ENCODE measurements at places on chromosomes 2 and 18. TPM values are rescaled to one million over a fixed set of nuclear protein-coding genes. Genes with fewer than 3 reads are reported as not detected.

DNA sequence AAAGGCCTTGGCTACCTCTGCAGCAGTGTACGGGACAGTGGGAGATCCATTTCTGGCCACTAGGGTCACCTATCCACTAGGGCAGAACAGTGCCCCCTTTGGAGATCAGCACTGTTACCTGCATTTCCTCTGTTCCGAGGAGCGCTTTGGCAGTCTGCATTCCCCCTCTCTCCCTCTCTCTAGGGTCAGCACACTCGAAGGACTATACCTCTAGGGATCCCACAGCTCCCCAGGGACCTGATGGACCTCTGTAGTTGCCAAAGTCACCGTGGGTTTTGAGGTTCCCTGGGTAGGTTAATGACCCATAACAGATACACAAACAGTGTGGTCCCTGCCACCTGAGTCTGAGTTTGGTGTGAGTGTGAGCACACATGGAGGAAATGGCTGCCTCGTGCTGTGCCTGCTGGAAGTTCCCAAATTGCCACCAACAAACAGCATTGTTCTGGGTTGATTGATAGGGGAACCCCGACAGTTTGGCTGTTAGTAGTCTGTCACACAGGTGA is 99.8 kb upstream of the VWC2L start:
- no peaks in the 10 kb centered on the region for H3K36me3 ChIP-seq
- H3K4me3 ChIP-seq = no peak overlapping the region
- no peak for DNase-seq
- H3K4me1 ChIP-seq = no peaks in the 10 kb centered on the region

DNA sequence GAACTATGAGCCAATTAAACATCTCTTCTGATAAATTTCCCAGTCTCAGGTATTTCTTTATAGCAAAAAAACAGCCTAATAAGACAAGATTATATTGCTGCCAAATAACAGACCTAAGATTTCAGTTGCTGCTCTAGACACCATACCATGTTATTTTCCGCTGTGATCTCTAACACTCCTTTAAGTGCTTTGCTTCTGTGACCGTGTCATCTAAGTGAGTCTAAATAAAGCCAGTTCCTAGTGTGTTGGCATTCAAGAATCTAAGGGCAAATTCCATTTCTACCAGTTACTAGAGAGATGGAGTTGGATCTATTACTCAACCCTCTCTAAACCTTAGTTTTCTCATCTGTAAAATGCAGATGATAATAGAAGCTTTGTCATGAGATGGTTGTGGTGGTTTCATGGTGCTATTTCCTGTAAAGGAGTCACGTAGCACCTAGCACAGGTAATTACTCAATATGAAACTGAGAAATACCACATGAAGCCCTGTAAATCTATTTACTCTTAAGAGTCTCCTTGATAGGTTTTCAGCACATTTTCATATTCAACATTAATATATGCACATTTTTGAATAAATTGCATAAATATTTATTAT is 40.5 kb downstream of the SPHKAP start:
- H3K4me1 ChIP-seq = no peaks in the 10 kb centered on the region
- H3K4me3 ChIP-seq = no peak overlapping the region
- no peaks in the 10 kb centered on the region for H3K36me3 ChIP-seq
- H3K27ac ChIP-seq = no peak overlapping the region
- H3K27me3 ChIP-seq = no peaks in the 10 kb centered on the region

DNA sequence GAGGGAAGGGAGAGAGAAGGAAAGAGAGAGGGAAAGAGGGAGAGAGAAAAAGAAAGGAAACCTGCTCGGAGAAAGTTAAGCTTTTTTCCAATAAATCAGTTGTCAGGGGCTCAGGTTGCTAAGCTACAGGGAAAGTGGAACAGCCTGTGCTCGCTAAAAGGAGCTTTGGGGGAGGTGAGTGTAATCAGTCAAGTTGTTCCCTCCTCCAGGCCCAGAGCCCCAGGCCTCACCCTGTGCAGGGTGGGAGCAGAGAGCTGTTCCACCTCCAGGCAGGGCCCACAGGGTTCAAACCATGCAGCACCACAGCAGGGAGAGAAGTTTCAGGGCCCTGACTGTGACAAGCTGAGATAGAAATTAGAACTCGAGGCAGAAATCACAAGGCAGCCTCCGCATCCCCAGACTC is 56.4 kb upstream of the PPP1CB start:
- no peak overlapping the region for H3K4me3 ChIP-seq
- H3K27me3 ChIP-seq = no peaks in the 10 kb centered on the region
- DNase-seq = no peak
- no peaks in the 10 kb centered on the region for H3K4me1 ChIP-seq
- H3K36me3 ChIP-seq = no peaks in the 10 kb centered on the region
- H3K27ac ChIP-seq = no peak overlapping the region

- H3K4me1 ChIP-seq = no peaks in the 10 kb centered on the region
- DNase-seq = no peak
- H3K36me3 ChIP-seq = no peaks in the 10 kb centered on the region
- peaks cover 7% of the 10 kb centered on the region for H3K27me3 ChIP-seq
- H3K27ac ChIP-seq = no peak overlapping the region
Measured at GRCh38 chr2:235320326-235320725, 173.5 kb upstream of the AGAP1 start.

MREG gene
- 10.2 TPM for total RNA-seq

C18orf63 gene
- total RNA-seq = not detected

GRCh38 chr2:234437642-234438304 is 59.1 kb downstream of the ARL4C start:
- H3K27me3 ChIP-seq = no peaks in the 10 kb centered on the region
- no peak overlapping the region for H3K27ac ChIP-seq
- H3K36me3 ChIP-seq = no peaks in the 10 kb centered on the region
- no peak overlapping the region for H3K4me3 ChIP-seq

TNFAIP6 gene
- total RNA-seq = not detected

DNA sequence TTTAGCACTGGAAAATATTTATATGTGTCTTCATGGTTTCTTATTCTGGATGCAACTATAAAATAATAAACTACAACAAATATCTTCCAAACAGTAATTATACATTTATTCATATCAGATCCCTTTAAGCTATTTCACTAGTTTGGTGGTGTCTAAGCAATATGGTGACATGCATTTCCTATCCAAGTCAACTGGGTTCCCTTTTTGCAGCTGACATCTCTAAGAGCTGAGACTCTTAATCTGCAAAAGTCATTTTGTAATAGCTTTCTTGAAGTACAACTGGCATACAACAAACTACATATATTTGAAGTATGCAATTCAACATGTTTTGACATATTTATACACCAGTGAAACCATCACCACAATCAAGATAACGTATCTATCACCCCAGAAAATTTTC is 59.9 kb upstream of the SLC1A4 start:
- H3K27me3 ChIP-seq = peaks cover 2% of the 10 kb centered on the region
- no peak overlapping the region for H3K27ac ChIP-seq
- no peak overlapping the region for H3K4me3 ChIP-seq
- H3K4me1 ChIP-seq = no peaks in the 10 kb centered on the region
- no peaks in the 10 kb centered on the region for H3K36me3 ChIP-seq
- no peak for DNase-seq

- peaks cover 5% of the 10 kb centered on the region for H3K27me3 ChIP-seq
- no peaks in the 10 kb centered on the region for H3K4me1 ChIP-seq
- no peak overlapping the region for H3K27ac ChIP-seq
- no peaks in the 10 kb centered on the region for H3K36me3 ChIP-seq
Measured at GRCh38 chr2:85731606-85732005, 22.2 kb upstream of the ATOH8 start.

DNA sequence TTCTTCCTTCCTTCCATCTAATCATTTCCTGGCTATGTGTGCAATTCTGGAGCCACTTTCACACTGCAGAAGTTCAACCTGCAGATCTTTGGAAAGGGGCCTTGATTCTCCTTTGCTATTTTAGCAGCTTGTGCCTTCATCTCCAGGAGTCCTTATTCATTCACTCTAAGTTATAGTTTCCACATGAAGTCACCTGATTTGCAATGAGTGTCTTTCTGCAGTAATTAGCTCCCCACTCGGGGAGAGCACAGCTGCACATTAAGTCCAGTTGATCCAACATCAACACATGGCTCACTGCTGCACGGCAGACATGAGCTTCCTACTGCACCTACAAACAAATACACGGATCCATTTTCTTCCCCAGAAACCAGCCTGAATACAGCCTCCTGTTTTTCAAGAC is 323.1 kb upstream of the TNP1 start:
- no peak overlapping the region for H3K4me3 ChIP-seq
- no peaks in the 10 kb centered on the region for H3K36me3 ChIP-seq
- no peak for DNase-seq
- no peak overlapping the region for H3K27ac ChIP-seq
- H3K27me3 ChIP-seq = peaks cover 2% of the 10 kb centered on the region

DNA sequence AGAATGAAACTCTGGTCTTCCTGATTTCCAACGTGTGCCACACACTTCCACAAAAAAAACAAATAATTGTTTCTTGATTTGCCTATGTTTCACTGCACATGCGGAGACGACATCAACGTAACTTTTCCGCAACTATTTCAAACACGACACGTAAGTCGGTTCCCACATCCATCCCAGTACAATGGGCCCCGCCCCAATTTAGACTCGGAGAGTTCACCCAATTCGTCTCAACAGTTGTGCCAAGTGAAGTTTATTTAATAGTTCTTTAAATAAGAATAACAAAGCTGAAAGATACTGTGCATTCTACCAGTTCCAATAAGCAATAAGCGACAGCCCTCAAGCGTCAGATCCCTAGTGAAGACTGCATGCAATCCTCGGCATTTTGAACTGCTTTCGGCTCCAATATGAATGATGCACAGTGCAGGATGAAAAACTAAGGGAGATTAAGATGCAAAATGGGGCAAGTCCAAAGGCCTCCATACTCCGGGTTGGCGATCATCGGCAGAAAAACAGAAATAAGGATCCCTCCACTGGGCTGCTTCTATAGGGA is 664 bp downstream of the CCT4 start:
- peaks cover 34% of the 10 kb centered on the region for H3K36me3 ChIP-seq
- DNase-seq = peak; percentile 39
- H3K4me3 ChIP-seq = peak overlapping the region; percentile 99
- no peaks in the 10 kb centered on the region for H3K27me3 ChIP-seq

DNA sequence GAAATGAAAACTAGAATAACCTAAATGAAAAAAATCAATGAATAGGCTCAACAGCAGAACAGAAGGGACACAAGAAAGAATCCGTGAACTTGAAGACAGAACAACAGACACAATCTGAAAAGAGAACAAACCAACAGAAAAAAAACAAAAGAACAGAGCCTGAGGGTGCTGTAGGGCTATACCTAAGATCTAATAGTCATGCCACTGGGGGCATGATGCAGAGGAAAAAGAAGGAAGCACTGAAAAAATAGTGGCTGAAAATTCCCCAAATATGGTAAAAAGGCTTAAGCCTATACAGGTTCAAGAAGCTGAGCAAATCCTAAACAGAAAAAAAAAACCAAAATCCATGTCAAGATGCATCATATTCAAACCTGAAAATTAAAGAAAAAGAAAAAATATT is 50.3 kb downstream of the KANSL3 start:
- no peak overlapping the region for H3K4me3 ChIP-seq
- H3K27ac ChIP-seq = no peak overlapping the region
- DNase-seq = no peak
- H3K4me1 ChIP-seq = peaks cover 17% of the 10 kb centered on the region
- peaks cover 19% of the 10 kb centered on the region for H3K36me3 ChIP-seq

CDH2 gene
- not detected for total RNA-seq

GRCh38 chr2:56671973-56672569 is 488.3 kb downstream of the CCDC85A start:
- H3K4me3 ChIP-seq = no peak overlapping the region
- H3K27ac ChIP-seq = no peak overlapping the region
- no peaks in the 10 kb centered on the region for H3K36me3 ChIP-seq
- no peak for DNase-seq

KIAA2012 gene
- not detected for total RNA-seq

FOXD4L1 gene
- total RNA-seq = not detected

FAP gene
- total RNA-seq = not detected

Measured in activated CD4-positive, alpha-beta memory T cell treated with anti-CD3 and anti-CD28 coated beads for 36 hours (primary cell).